H1 (cell line): ENCODE measurements at places on chromosomes 6 and 20. TPM values are rescaled to one million over a fixed set of nuclear protein-coding genes. Genes with fewer than 3 reads are reported as not detected.
A peak's percentile ranks its signal among the peaks of the same experiment; 100 is the strongest.

- peak; percentile 47 for DNase-seq
These were observed 579.5 kb upstream of the HTR1E start for GRCh38 chr6:86357877-86358276.

DNA sequence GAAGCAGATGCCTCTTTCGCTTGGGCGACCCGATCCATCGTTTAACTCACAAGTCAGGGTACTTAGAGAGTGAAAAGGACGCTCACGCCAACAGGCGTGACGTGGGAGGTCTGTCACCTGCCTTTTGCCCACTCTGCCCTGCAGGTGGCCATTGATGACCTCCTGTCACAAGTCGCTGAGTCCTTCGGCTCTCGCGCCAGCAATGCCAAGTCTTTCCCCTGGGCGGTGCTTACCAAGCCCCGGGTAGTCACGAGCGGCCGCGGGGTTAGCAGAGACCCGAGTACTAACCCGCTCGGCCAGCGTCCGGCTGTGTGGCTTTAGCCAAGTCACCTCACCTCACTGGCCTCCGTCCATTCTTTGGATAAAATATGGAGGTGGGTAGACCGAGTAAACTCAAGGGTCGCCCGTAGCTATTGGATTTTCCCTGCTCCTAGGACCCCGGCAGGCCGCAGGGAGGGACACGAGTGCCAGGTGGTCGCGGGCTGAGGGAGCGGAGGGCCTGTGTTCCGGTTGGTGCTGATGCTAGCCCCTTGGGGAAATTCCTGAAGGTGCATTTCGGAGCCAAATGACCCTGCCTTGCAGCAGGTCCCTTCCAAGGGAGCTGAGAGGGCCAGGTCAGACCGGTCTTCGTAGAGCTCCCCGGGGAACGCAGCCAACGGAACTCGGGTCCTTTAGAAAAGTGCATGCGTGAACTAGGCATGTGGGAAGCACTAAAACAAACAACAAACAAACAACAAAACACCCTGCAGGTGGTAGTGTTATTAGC lies 668 bp downstream of the PKIB start:
- DNase-seq: peak; percentile 33

GRCh38 chr6:11994875-11995461 lies 17.1 kb upstream of the HIVEP1 start:
- no peak for DNase-seq

DNA sequence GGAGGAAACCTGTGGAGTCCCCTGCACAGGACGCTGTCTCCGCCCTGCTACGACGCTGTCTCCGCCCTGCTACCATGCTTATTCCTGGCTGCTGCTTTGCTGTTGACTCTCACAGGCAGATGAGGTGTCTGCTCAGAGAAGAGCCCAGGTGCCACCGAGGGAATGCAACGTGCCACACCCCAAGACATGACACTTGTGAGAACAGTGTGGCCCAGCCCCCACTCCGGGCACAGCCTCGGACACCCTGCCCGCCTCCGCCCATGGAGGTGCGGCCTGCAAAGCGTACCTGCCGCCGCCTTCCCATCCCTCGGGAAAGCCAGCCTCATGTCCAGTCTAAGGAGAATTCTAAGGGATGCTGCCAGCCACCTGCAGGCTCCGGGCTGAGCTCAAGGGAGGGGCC lies 15.6 kb upstream of the MRGBP start:
- no peak for DNase-seq

DNA sequence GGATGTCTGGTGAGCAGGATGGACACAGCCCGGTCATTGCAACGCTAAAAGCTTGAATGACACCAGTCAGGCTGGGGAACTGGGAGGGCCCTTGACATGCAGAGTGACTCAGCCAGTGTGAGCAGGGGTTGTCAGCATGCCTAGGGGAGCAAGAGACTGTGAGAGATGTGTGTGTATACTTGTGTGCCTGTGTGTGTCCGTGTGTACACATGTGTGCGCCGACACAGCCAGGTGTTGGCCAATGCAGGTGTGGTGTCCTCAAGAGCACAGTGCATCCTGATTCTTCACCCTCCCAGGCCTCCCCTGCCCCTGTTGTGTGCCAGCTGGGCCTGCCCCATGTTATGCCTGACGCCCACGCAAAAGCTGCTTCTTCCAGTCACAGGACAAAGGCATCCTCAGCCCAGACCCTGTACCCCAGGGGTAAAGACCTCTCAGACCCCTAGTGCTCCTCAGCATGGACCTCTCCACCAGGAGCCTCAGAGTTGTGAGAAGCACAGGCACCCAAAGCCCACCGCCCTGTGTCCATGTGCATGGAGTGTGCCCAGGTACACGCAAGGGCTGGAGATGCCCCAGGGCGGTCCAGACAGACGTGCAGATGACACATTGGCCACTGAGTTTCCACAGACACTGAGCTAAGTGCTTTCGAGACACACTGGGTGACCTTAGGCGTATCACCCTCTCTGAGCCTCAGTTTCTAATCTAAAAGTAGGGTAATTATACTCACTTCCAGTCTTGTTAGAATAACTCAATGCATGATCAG lies 16.6 kb downstream of the NRSN2 start:
- no peak for DNase-seq

- DNase-seq: no peak
These were observed 208.0 kb downstream of the GMDS start for GRCh38 chr6:2037237-2037926.

- no peak for DNase-seq
These were observed 113.5 kb downstream of the TOX2 start for GRCh38 chr20:44028003-44028730.

- no peak for DNase-seq
These were observed 4.5 kb upstream of the ENTPD6 start for GRCh38 chr20:25191051-25191450.

DNA sequence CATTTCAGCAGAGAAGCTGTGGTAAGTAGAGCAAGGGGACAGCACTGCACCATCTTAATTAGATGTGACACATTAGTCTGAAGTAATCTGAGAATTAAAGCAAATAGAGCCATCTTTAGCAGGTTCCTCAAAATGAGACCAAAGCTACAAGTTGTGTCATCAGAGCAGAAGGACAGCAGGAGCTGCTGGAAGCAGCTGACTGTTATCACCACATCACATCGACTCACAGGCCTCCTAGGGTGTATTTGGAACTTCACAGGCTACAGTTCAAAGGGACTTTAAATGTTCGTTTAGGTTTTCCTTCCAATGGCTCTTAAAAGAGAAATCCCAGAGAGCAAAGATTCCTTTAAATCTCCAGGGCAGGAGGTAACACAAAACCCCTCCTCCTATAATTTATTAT lies 69.5 kb downstream of the LCA5 start:
- no peak for DNase-seq

- no peak for DNase-seq
These were observed 204.2 kb downstream of the TBC1D7 start for GRCh38 chr6:13124131-13124530.

GRCh38 chr6:128520436-128521281 lies at the start of gene PTPRK:
Gene PTPRK (minus strand): TSS chr6:128520599. CDS start chr6:128520358, 241 bp downstream.
- peak; percentile 94 for DNase-seq

GRCh38 chr6:132204591-132204990 lies 196.7 kb downstream of the MOXD1 start:
- no peak for DNase-seq

DNA sequence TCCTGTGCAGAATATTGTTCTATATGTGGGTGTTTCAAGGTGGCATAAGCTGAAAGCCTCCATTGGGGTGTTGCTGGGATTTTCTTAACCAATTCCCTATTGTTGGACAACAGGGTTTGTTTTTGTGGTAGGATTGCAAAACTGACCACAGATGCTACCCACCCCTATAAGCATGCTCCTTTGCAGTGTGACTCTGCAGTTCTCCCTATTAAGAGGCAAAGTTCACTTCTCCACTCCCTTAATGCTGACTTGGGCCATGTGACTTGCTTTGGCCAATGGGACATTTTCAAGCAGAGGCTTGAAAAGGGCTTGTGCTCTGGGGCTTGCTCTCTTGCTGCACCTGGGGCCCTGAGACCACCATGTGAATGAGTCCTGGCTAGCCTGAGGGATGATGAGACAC lies 8.5 kb upstream of the ANGPT4 start:
- no peak for DNase-seq

GRCh38 chr6:46170357-46171289 lies at the start of gene ENPP5:
Gene ENPP5 (minus strand): TSS chr6:46170980. CDS start chr6:46168262, 2,718 bp downstream.
- peak; percentile 92 for DNase-seq

GRCh38 chr6:3287308-3287707 lies 28.6 kb downstream of the PSMG4 start:
- DNase-seq: no peak

DNA sequence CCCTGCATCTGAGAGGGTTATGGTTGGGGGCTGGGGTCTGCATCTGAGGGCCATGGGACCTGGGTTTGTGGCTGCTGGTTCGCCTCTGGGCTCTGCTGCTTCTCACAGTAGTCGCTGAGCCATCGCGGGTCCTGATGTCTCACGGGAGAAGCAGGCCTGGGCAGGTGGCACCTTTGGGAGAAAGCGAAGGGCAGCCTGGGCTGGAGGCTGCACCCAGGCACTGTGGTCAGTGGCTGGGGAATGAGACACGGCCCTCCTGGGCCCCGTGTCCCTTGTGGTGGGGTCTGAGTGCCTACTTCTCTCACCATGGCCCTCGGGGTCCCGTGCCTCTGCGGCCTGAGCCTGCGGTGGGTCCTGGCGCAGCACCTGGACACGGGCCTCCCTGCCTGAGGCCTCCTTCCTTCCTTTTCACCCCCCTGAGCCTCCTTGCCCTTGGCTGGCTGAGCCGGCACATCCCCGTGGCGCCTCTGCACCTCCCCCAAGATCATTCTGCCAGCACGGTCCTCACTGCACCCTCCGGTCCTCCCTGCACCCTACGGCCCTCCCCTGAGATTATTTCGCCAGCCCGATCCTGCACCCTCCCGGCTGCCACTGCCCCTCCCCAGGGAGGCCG lies 206.0 kb downstream of the ERMARD start:
- DNase-seq: no peak

DNA sequence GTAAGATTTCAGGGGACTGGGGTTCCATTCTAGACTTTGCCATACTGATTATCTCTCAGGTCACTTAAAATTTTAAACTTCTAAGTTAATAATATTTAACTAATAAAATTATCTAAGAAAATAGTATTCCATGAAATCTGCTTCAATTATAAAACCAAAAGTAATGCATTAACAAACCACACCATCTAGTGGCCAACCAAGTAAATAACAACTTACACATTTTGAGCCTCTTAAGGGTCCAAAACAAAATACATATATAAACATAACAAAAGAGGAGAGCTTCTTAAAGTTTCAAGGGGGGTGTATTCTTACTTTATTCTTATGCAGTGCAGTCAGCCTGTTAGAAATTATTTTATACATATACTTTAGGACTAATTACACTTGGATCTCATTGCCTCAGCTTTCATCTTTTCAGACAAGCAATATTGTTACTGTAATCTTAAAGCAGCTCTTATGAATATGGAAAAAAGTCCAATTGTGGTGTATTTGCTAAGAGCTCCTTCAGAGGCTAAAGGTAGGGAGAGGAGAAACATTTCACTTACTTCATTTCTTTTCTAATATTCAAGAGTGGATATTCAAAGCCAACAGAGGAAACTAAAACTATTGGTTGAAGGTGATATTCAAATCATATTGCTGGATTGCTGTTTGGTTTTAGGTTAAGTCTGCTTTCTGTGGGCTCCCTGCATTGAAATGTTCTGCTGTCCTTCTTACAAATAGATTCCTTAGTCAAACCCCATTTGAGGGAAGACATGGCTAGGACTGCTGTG lies 199.7 kb upstream of the SIM1 start:
- DNase-seq: no peak

DNA sequence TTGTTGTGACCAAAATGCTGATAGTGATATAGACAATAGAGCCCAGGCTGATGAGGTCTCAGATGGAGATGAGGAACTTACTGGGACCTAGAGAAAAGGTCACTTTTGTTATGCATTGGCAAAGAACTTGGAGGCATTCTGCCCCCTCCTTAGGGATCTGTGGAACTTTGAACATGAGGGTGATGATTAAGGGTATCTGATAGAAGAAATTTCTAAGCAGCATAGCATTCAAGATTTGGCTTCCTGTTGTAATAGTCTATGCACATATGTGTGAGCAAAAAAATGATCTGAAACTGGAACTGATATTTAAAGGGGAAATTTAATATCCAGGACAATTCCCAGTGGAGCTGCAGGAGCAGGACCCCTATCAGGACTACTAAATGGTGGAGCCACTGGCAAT lies 17.1 kb downstream of the HLA-A start:
- DNase-seq: no peak

DNA sequence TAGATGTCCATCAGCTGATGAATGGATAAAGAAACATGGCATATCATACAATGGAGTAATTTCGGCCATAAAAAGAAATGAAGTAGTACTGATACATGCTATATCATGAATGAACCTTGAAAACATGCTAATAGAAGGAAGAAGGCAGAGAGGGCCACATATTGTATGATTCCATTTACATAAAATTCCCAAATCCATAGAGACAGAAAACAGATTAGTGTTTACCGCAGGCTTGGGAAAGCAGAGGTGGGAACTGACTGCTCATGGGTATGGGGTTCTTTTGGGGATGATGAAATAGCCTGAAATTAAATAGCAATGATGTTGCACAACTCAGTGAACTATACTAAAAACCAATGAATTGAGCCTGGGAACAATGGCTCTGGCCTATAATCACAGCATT lies 58.3 kb downstream of the SERAC1 start:
- DNase-seq: no peak

DNA sequence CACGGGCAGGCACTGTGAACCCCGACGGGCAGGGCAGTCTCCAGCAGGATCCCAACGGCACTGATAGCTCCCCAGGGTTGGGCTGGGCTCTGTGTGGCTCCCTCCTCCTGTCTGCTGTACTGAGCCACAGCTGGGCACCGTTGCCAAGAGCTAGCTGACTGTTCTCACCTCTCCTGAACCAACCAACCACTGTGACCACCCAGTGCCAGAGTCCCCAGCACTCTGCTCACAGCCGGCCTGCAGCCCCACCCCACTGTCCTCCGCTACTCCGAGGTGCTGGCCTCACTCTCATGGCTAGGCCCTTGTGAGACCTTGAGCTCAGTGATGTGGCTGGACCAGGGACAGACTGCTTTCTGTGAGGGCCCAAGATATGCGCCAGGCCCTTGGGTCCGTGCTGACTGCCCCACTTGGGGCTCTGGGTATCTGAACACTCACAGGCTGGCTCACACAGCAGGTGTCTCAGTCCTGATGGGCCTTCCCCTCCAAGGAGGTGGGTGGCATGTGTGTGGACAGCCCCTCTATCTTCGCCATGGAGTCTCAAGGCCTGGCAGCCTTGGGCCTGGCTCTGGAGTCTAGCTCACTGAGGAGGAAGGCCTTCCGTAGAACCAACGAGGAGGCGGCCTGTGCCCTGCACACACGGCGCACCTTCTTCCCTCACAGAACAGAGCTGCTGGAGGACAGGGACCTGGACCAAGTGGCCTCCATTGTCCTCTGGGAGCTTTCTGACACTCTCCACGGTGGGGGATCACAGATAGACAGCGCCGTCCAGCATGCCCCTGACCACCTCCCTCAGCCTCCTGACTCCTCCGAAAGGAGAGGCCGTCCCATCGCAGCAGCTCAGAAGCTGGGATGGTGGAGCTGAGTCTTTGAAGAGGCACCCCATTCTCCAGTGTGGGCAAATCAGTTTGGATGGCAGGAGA lies 53.5 kb downstream of the TCP11 start:
- peak; percentile 36 for DNase-seq

- no peak for DNase-seq
These were observed 10.6 kb upstream of the ZNF76 start for GRCh38 chr6:35248965-35249364.

Gene MOXD1
- total RNA-seq: 1.4 and 1.6 TPM in 2 replicates

Gene SDC4
- 59.2 and 60.2 TPM in 2 replicates for total RNA-seq

Gene PRR18
- 0.19 and 0.23 TPM in 2 replicates for total RNA-seq

Gene PGC
- total RNA-seq: not detected in 2 replicates

Gene MAP7
- 66.9 and 67.0 TPM in 2 replicates for total RNA-seq

Gene HMGA1
- 2,636 and 2,728 TPM in 2 replicates for total RNA-seq

Gene NINL
- total RNA-seq: 27.3 and 30.0 TPM in 2 replicates

Gene GTSF1L
- total RNA-seq: not detected in 2 replicates

Gene CFAP206
- not detected in 2 replicates for total RNA-seq

Gene TSPO2
- total RNA-seq: not detected in 2 replicates
